ENCODE measurements at places on chromosomes 5 and 9. TPM values are rescaled to one million over a fixed set of nuclear protein-coding genes. Genes with fewer than 3 reads are reported as not detected.

- no peak for ATAC-seq
Observed at GRCh38 chr5:112948458-112948857, 26.4 kb upstream of the REEP5 start.

DNA sequence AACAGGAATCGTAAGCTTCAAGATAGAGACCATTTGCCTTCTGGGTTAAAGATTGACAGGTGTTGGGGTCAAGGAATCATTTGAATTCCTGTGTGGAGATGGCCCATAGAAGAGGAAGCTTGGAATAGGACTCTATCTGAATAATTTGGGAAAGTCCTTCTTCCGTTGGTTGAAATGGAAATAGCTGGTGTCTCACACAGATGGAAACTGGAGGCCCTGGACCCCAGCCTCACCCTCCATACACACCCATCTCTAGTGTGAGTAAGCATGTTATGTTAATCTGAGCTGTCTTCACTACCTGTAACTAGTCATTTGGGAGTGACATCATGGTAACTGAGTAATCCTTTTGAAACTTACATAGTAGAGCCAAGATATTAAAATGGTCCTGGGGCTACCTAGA is 184.4 kb downstream of the CD180 start:
- ATAC-seq = peak; percentile 73

DNA sequence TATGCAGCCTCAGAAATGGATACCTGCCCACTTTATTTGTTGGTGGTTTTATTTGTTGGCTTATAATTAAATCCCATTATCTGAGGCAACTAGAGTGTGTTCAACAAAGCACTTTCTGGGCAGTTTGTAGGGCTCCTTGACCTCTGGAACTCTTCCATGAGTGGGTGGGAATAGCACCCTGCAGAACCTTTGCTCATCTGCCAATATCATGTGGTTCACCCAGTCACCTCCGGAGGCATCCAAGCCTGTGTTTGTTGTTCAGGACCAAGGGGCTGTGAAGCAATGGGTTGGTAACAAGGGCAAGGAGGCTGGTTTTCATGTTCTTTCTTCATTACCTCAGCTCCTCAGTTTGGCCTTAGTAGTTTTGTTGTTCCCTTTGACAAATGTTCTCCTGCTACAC is 314.0 kb downstream of the NDUFS4 start:
- no peak for ATAC-seq

DNA sequence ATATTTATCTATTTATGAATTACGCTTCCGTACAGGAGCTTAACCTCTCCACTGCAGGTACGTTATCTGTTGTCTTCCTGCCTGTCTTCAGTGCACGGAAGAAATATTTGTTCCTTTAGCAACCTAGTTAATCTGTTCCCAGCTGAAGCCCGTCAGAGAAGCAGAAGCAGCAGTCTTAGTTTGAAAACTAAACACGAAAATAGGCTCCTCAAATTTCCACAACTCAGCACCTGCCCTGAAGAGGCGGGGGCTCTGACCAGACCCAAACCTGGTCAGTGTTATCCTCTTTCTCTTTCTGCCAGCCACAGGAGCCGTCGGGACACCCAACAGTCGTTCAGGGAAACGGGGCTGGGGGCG is 462 bp downstream of the NUDCD2 start:
- no peak for ATAC-seq

DNA sequence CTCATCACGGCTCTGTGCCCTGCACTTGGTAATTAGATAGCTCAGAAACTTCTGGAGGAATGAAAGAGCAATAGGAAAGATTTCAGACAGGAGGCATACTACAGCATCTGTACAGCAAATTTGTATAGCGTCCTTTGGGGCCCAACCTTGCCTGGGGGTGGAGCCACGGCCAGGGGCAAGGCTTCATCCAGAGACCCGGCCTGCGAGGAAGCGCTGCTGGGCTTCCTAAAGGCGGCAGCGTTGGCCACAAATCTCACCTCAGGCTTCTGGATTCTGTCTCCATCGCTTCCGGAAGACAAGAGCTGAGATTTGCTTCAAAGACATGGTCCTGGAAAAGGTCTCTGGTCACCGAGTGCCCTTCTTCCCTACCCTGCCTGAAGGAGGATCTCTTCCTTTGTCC is 12.2 kb upstream of the SPATA31D1 start:
- no peak for ATAC-seq

- ATAC-seq = no peak
Observed at GRCh38 chr9:115386963-115387770, 269.2 kb upstream of the TNC start.

GRCh38 chr9:27732494-27732893 is 159.2 kb upstream of the C9orf72 start:
- ATAC-seq = peak; percentile 75

GRCh38 chr9:91465420-91465819 is 41.8 kb upstream of the NFIL3 start:
- ATAC-seq = no peak

- peak; percentile 62 for ATAC-seq
Observed at GRCh38 chr9:70257991-70258691, 637 bp upstream of the SMC5 start.

DNA sequence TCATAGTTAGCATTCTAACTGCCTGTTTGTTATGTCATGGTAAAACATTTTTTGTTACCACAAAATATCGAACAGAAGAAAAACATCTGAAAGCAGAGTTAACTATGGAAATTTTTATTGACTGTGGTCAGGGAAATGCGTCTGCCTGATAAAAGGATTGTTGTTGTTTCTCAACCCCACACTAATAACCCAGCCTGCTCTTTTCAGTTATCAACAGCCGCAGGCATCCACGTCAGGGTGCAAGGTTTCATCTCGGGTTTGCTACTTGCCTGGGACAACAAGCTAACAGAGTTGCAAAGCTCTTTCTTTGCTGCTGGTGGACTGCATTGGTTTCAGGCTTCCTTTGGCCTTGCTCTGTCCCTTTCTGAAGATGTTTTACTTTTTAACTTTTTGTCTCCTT is 969.2 kb downstream of the CDH18 start:
- ATAC-seq = no peak

DNA sequence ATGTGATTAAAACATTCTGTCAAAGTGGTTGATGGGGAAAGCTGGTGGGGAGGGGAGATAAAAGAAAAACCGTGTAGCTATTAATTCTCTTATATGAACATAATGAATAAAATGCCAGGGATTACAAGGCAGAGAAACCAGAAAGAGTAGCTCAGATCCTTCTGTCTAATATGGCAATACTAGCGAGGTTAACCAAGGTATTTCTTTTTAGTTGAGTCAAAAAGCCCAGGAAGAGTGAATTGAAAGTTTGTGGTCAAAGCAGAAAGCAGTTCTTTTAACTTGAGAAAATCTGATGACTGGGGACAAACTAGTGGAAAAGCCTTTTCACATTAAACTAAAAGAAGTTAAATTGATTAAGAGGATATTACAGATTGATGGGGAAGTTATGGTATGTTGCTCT is 76.0 kb downstream of the ERBIN start:
- peak; percentile 98 for ATAC-seq

GRCh38 chr5:170614720-170615119 is 110.9 kb downstream of the KCNIP1 start:
- ATAC-seq = peak; percentile 75

- ATAC-seq = no peak
Observed at GRCh38 chr5:68873198-68873597, 220.6 kb upstream of the SLC30A5 start.

Gene OGN
- 0.30 TPM for total RNA-seq

Gene CBY3
- total RNA-seq = not detected

Gene N4BP3
- total RNA-seq = 3.7 TPM

Gene EIF4EBP3
- total RNA-seq = 11.8 TPM

Gene FGF18
- 0.21 TPM for total RNA-seq

Gene GFI1B
- not detected for total RNA-seq

Gene TMEM203
- total RNA-seq = 19.3 TPM

Gene SOX30
- 0.50 TPM for total RNA-seq

All from activated T-helper 17 cell treated with anti-CD3 and anti-CD28 coated beads, Interleukin-2, amount 50 U/mL, for 72 hours (primary cell).